NCI-H446 (cell line): ENCODE measurements at places on chromosomes 4 and X.

GRCh38 chr4:97144199-97144598 lies 999.1 kb downstream of the STPG2 start:
- DNase-seq = no peak

GRCh38 chr4:123848606-123849005 lies 452.0 kb downstream of the SPRY1 start:
- no peak for DNase-seq

GRCh38 chr4:148152868-148153625 lies 289.2 kb downstream of the NR3C2 start:
- no peak for DNase-seq

DNA sequence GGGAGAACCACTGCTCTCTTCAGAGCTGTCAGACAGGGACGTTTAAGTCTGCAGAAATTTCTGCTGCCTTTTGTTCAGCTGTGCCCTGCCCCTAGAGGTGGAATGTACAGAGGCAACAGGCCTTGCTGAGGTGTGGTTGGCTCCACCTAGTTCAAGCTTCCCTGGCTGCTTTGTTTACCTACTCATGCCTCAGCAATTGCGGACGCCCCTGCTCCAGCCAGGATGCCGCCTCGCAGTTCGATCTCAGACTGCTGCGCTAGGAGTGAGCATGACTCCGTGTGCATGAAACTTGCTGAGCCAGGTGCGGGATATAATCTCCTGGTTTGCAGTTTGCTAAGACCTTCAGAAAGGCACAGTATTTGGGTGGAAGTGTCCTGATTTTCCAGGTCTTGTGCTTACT lies 70.9 kb downstream of the MAGEB5 start:
- no peak for DNase-seq

DNA sequence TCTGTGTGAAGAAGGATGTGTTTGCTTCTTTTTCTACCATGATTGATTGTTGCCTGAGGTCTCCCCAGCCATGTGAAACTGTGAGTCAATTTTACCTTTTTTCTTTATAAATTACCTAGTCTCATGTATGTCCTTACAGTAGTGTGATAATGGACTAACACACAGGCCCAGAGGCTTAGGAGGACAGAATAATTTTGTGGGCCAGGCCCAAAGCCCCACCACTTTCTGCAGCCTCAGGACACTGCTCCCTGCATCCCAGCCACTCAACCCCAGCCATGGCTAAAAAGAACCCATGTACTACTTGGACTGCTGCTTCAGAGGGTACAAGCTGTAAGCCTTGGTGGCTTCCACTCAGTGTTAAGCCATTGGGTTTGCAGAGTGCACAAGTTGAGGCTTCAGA lies 512.7 kb upstream of the CT83 start:
- no peak for DNase-seq

DNA sequence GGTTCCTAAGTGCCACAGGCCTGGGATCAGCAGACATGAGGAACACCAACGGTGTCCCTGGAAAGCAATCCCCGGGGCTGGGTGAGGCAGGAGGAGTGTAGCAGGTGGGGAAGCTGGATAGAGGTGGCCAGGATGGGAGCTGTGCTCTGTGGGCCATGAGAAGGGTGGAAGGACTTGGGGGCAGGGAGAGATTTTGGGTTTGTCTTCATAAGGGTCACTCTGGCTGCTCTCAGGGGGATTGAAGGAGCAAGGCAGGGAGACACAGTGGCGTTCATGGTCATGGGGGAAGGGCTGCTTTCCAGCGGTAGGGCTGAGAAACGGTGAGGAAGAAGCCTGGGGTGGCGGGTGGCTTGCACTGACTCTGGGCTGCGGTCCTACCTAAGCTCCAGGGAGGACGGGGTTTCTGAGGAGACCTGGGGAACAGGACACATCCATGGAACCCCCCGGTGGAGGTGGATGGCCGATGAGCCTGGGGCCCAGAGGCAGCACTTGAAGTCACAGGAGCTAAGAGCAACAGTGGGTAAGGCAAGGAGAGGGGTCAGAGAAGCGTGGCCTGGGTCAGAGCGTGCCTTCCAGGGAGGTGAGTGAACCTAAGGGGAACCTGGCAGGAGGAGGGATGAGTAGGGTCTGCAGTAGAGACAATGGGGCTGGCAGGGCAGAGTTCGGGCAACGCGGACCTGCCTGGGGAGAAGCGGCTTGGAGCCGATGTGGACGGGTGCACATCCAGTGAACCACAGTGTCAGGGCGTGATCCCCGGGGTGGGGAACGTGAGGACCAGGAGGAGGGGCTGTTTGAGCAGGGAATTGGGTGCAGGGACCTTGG lies 12.4 kb upstream of the CTBP1 start:
- DNase-seq = no peak

DNA sequence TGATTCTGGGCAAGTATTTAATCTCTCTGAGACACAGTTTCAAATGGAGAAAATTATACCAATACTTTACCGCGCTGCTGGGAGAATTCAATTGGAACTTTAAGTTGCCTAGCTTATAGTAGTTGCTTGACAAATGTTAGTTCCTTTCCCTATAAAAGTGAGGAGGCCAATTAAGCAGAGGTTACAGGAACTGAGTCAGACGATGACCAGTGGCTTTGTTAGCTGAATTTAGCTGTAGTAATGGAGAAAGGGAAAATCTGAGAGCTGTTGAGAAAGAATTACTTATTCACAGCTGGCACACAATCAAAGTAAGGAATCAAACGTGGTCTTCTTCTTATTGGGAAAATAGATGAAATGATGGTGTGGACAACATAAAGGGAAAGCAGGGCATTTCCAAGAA lies 29.6 kb downstream of the SMARCA1 start:
- DNase-seq = no peak

DNA sequence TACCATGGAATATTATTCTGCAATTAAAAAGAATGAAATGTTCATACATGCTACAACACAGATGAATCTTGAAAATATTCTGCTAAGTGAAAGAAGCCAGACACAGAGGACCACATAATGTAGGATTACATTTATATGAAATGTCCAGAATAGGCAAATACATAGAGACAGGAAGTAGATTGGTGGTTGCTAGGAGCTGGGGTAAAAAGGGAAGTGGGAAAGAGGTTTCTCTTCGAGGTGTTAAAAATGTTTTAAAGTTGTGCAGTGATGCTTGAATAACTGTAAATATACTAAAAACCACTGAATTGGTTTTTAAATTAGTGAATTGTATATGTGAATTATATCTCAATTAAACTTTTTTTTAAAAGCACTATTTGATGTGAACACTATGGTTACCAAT lies 3.6 kb upstream of the NXT2 start:
- no peak for DNase-seq

DNA sequence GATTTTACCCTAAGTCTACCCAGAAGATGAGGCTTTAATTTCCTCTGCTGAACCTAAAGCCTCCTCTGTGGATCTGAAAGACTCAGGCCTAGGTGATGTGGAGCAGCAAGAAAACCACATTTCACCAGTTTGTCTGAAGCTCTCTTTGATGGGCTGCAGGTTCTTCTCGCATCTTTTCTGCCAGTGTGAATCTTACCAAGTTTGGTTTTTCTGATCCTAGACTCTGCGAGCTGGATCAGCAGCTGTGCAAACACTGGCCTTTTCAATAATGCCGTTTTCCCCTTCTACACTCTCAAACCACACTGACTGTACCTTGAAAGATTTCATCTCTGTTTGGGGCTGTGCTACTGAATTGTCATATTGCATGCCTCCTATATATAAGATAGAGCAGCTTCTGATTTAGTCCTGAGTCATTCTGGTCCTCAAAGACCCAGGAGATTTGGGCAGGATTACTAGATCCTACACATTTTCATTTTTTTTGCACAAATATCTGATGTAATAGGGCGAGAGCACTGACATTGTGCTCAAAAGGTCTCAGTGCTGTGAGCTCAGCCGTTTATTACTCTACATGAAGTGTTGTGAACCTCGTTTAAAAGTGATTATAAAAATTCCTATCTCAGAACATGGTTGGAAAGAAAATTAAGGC lies 133.6 kb upstream of the FAM9C start:
- DNase-seq = no peak

GRCh38 chr4:146382194-146382593 lies 139.5 kb downstream of the SLC10A7 start:
- DNase-seq = no peak

GRCh38 chrX:351736-352135 lies 33.1 kb upstream of the GTPBP6 start:
- no peak for DNase-seq
